Activated CD8-positive, alpha-beta T cell treated with anti-CD3 and anti-CD28 coated beads for 36 hours (primary cell): ENCODE measurements at places on chromosomes 4 and X.

DNA sequence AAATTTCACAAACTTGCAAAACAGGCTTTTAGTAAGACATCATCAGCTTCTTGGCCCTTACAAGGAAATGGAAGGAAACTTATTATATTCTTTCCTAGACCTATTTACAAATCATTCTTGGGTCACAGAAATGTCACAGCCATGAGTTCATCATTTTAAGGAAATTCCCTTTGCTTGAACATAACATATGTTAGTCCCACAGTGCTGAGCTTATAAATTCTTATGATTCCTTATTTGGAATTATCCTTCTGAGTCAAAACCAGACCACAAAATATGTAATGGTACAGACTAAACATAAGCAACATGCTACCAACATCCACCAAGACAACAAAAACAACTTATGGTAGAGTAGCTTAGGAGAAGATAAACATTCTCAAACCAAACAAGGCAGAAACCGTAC lies 236.9 kb upstream of the CTSO start:
- no peak for DNase-seq

DNA sequence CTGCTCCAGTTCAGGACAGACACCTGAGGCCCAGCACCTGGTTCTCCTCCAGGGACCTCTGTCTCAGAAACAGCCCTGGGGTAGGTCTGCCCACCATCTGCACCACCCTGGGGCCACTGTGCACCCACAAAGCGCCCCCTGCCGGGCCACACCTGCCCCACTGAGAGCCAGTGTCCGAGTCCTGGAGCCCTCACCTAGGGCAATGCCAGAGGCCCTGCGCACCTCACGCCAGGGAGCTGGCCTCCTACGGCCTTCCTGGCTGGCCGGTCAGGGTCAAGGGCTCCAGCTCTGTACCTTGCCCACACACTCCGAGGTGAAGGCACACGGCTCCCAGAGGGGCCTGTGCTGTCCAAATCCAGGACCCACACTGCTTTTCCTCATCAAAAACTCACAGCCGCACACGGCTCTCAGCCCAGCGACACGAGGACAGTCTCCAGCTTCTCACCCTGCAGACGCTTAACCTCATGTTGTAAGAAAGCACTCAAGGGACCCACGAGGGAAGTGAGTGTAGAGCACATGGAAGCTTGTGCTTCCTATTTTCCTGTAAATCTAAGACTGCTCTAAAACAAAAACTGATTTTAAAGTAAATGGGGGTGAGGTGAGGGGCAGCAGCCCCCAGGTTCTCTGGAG lies 5.4 kb downstream of the CTBP1 start:
- DNase-seq = no peak

DNA sequence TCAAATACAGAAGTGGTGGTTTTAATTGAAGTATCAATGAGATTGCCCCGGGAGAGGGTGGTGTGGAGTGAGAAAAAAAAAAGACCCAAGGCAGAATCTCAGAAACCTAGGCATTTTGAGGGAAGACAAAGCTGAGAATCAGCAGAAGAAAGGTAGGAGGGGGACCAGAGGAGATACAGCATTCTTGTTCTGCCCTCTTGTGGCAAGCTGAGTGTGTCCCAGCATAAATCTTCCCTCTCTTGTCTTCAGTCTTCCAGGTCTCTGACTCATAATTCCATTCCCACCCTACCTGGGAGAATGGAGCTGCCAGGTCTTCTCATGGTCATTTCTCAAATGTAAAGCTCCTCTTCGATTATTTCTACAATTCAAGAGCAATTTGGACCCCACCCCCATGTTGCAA lies 32.7 kb upstream of the MAGED1 start:
- peak; percentile 2 for DNase-seq

DNA sequence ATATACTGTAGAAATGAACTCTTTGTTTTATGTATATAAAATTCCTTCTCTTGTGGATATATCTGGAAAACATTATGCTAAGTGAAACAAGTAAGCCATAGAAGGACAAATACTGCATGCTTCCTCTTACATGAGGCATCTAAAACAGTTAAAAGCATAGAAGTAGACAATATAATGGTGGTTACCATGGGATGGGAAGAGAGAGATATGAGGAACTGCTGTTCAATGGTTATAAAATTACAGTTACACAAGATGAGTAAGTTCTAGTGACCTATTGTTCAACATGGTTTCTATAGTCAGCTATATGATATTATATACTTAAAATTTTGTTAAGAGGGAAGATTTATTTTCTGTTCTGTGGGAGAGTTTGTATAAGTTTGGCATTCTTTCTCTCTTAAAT lies 43.4 kb downstream of the HTRA3 start:
- no peak for DNase-seq

GRCh38 chr4:42306221-42307109 lies 90.8 kb upstream of the SHISA3 start:
- DNase-seq = no peak

- no peak for DNase-seq
Measured at GRCh38 chr4:1367230-1367935, 20.4 kb downstream of the UVSSA start.

DNA sequence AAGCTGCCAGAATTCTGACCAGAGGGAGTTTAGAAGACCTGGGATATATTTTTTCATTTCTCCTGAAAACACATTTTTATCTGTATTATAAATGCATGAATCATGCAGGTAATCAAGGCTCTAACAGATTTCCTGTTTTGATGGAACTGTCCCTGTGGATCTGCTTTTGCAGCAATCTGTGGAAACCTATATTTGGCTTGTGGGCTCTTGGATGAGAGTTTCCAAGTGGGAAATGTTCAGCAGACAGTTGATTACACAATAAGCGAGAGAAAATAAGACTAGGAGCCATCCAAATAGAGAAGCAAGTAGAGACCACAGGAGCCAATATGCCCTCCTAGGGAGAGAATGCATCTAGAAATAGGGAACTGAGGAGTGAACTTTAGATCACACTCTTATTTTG lies 105.0 kb downstream of the NDST3 start:
- no peak for DNase-seq

DNA sequence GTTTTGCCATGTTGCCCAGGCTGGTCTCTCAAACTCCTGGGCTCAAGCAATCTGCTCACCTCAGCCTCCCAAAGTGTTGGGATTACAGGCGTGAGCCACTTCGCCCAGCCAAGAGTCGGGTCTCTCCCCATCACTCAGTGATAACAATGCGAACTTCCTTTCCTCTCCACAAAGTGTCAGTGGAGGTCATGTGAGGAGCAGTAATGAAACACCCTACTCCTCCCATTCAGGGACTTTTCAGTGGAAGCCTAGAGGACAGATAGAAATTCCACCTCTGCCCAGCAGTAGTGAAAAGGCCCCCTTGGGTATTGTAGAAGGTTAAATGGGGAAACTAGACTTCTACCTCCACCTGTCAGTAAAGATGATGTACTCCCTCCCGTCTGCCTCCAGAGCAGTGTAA lies 141.9 kb upstream of the STK26 start:
- DNase-seq = no peak

- DNase-seq = no peak
Measured at GRCh38 chr4:119733431-119733830, 104.8 kb upstream of the PDE5A start.

DNA sequence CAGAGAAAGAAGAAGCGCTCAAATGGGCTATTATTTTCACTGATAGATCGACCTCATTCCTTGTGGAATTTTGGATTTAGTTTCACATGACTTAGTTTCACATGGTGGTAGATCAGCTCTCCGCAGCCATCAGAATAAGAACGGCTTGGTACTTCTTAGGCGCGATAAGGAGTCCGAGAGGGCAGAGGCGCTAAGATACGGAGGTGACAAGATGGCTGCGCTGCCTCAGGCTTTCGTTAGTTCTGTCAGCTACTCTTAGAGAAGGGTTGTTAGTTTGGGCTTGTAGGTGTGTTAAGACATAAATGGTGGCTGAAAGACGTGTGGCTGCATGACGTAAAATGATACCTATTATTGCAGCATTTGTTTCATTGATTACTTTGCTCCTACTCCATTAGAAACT lies 169.1 kb downstream of the UNC5C start:
- DNase-seq = no peak

GRCh38 chrX:30787012-30787411 lies 102.0 kb downstream of the TAB3 start:
- no peak for DNase-seq

GRCh38 chrX:111892375-111892774 lies 16.4 kb downstream of the TRPC5OS start:
- no peak for DNase-seq

DNA sequence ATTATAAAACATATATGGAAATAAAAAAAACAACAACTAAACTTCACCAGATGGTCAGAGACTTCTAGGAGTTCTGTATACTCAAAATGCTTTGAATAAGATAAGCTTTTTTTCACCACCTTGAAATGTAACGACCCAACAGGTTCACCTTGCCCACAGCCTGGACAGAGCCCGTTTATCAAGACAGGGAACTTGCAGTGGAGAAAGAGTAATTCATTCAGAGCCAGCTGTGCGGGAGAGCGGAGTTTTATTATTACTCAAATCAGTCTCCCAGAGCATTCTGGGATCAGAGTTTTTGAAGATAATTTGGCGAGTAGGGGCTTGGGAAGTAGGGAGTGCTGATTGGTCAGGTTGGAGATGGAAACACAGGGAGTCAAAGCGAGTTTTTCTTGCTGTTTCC lies 38.5 kb downstream of the AGA start:
- DNase-seq = no peak

DNA sequence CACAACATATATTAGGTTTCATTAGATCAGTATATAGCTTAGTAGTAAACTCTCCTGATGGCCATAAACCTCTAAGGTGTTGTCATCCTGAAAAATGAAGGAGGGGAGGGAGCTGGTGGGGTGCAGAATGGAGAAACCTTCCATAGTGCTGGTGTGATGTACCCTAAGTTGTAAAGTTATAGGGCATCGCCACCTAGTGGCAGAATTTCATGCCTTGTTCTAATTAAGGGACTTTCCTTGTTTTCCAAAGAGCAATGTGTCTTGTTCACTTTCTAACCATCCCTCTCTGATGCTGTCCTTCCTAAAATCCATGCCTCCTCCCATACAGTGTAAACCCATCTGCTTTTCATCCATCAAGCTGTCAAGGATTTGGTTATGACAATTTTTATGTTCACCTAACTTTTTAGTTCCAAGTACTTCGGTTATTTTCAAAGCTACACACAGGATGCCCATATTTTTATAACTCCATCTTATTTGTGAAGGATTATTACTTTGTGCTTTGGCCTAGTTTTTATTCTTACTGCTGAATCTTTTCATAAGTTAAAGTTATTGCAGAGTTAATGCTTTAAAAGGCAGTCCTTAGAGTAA lies 4.5 kb downstream of the NBDY start:
- DNase-seq = peak; percentile 80

GRCh38 chr4:141783770-141784169 lies 147.4 kb downstream of the IL15 start:
- DNase-seq = no peak

- no peak for DNase-seq
Measured at GRCh38 chr4:24195991-24196736, 306.3 kb upstream of the PPARGC1A start.

DNA sequence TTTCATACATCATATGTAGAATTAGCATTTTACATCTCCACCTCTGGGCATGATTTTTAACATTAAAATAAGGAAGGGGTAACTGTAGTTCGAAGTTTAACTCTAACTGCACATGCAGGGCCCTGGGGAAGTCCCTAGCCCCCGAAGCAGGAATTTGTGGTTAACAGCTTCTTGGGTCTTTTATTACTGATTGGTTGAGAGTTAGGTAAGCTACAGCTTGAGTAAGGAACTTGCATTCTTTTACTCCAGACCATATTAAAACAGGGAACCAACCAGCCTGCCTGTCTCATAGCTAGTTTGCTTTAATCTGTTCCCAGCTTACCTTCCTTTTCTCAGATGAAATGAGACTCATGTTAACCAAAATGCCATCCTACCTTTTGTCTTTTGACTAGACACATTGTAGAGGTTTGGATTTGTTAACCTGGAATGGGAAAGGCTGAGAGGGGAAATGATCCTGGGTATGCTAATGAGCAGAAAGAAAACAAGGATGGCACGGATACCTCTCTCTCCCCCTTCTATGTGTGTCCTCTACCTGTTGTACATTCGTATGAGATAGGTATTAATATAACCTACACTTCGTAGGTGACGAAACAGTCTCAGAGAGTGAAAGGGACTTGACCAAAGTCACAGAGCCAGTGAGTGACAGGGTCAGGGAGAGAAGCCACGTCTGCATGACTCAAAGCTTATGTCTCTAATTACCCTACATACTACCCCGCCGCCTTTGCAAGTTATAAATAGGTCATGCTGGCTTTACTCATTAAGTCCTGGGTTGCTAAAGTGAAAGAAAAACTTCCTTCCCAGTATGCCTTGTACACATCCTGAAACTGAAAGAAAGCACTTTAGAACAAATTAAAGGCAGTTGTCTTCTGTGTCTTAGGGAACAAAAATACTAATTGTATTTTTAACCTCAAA lies 119.5 kb upstream of the AFF2 start:
- peak; percentile 77 for DNase-seq

DNA sequence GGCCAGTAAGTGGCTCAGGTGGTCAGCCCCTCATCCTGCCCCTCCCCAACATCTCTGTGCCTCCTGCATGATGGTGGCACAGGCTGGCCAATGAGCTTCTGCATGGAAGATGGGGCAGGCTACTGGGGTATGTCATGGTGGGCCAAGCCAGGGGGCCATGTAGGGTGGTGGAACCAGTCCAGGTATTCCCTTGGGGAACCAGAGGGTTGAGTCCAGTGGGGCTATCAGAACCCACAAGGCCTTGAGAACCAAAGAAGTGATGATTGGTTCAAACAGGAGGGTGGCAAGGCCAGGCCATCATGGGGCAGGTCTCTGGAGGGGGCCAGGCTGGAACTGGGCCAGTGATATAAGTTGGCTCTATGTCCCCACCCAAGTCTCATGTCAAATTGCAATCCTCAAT lies 18.8 kb upstream of the PPP2R2C start:
- no peak for DNase-seq

- DNase-seq = no peak
Measured at GRCh38 chr4:74006009-74006476, 7.6 kb upstream of the CXCL5 start.

GRCh38 chrX:139823806-139824205 lies 109.0 kb downstream of the ATP11C start:
- no peak for DNase-seq

DNA sequence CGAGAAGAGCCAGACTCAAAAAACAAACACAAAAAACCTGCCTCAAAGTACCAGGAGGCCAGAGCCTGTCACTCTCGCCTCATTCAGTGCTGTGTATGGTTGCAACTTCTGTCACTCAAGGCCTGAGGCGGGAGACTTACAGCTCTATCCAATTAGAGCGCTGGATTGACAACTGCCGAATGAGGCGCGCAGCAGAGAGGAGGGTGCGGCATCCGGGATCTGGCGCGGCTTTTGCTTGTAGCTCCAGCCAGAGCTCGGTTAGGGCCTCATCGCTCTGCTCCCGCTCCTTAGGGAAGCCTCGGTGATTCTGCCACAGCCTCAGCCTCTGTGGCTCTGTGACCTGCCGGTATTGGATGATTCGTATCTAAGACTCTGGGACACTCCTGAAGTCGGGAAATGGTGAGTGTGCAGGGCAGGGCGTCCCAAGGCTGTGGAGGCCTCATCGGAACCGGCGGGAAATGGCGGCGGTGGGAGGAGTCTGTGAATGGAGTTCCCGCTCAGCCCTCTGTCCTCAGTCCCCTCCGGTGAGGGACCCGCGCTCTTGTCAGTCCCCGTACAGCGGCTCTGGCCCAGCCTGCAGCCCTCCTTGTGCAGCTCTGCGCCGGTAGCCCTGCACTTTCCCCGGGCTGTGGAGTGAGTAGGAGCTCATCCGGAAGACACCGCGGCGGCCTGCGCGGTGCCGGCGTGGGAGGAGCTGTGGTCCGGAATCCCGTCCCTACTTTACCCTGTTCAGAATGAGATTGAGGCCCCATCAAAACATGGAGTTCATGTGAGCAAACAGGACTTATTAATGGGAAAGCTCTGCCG lies at the start of gene ZNF718:
ZNF718 (plus strand) TSS at position 227 of the 807 bp plus-strand sequence; CDS start at position 397, 170 bp downstream.
- DNase-seq = peak; percentile 96

GRCh38 chr4:88759895-88760290 lies 62.3 kb upstream of the NAP1L5 start:
- no peak for DNase-seq
